Ovary (tissue), 10 donors: ENCODE measurements at places on chromosomes 3 and 15. TPM values are rescaled to one million over a fixed set of nuclear protein-coding genes. Genes with fewer than 3 reads are reported as not detected.

Gene WDR93
- 3.2 TPM for total RNA-seq

Gene TGM4
- total RNA-seq = not detected

Gene SLCO2A1
- total RNA-seq = 2.8 TPM

Gene C2CD4B
- 3.2 TPM for total RNA-seq

Gene PLCL2
- total RNA-seq = 31.0 TPM

Gene PDZRN3
- total RNA-seq = 68.1 TPM

- peak; percentile 52 for DNase-seq
Measured at GRCh38 chr3:36868614-36869436, 76.0 kb downstream of the TRANK1 start.

- no peak for DNase-seq
Measured at GRCh38 chr3:126763035-126763434, 59.0 kb downstream of the CHCHD6 start.

DNA sequence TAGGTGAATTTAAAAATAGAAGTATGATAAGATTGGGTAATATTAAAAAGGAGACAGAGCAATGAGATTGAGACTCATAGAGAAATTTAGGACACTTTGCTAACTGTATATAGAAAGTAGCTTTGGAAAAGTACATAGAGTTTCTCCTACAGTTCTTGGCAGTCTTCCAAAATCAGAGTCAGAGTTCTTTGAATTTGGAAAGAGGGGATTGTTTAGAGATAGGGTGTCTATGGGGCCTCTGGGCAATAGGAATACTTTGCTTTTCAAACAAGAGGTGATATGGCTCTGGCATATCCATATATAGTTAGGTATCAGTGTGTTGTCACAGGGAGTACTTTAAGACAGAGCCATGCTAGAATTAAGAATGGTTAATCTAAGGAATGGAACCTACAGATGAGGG lies 477.1 kb upstream of the KCNMB2 start:
- no peak for DNase-seq

DNA sequence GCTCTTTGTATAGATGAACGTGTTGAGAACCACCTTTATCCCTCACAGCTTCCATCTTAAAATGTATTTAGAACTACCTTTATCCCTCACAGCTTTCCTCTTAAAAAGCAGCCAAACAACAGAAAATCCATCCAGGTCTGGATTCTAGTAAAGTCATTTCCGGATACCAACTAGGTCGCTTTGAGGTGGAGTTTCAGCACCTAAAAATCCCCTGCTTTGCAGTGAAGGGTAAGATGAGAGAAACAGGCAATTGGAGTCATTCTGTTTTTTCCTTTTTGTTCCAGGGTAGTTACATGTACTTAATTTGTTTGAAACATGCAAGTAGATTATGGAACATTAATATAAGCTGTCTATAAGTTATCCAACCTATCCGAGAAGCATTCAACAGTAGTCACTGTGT lies 192.0 kb downstream of the UBE2E2 start:
- no peak for DNase-seq

- no peak for DNase-seq
Measured at GRCh38 chr15:68151277-68151676, 53.9 kb downstream of the CALML4 start.

GRCh38 chr3:71581457-71582035 lies 2.0 kb downstream of the FOXP1 start:
- peak; percentile 50 for DNase-seq

DNA sequence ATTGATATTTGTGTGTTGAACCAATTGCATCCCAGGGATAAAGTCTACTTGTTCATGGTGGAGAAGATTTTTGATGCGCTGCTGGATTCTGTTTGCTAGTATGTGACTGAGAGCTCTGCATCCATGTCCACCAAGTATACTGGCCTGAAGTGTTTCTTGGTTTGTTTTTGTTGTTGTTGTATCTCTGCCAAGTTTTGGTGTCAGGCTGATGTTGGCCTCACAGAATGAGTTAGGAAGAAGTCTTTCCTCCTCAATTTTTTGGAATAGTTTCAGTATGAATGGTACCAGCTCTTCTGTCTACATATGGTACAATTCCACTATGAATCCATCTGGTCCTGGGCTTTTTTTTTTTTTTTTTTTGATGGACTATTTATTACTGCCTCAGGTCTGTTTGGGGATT lies 50.9 kb upstream of the OSTN start:
- no peak for DNase-seq

- DNase-seq = no peak
Measured at GRCh38 chr15:100849021-100849854, 30.4 kb upstream of the ALDH1A3 start.

- DNase-seq = no peak
Measured at GRCh38 chr15:60552224-60552623, 73.3 kb upstream of the ICE2 start.
